Fibroblast of skin of right quadriceps (primary cell): ENCODE measurements at places on chromosomes 1 and 21.

DNA sequence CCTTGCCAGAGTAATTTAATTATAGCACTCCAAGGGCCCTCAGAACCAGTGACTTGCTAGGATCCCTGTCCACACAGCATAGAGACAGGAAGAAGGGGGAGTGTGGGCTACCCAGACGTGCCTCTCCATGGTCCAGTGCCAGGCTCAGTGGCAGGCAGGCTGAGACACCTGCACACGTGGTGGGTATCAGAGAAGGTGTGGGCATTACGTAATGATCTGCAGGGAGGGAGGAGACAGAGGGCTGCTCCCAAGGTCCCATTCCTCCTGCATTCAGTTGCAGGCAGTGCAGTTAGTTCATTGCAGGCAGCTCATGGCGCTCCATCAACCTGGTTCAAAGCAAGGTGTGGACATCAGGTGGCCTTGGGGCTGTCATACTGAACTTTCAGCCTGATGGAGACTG, 49.9 kb downstream of the C8B start:
- no peak for DNase-seq

- DNase-seq, result no peak
Observed at GRCh38 chr1:160363951-160364735, 2.7 kb upstream of the NHLH1 start.

GRCh38 chr1:53792806-53793205, 45.3 kb downstream of the NDC1 start:
- DNase-seq, result no peak

DNA sequence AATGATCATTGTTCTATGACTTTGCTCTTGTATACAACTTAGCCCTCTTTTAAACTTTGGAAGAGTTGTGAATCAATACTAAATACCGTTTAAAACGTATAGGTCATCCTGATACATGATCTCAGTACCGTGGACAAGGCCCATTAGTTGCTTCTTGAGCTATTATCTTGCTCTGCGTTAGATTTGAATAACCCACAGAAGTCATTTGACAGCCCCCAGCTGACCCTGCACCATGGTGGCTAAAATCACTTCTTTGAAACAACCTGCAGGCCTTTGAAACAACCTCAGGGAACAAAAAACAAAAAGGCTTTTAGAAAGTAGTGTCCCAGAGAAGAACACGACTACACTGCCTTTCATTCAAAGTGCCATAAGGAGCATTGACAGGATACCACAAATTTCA, 473.0 kb upstream of the ADGRL2 start:
- DNase-seq, result no peak

DNA sequence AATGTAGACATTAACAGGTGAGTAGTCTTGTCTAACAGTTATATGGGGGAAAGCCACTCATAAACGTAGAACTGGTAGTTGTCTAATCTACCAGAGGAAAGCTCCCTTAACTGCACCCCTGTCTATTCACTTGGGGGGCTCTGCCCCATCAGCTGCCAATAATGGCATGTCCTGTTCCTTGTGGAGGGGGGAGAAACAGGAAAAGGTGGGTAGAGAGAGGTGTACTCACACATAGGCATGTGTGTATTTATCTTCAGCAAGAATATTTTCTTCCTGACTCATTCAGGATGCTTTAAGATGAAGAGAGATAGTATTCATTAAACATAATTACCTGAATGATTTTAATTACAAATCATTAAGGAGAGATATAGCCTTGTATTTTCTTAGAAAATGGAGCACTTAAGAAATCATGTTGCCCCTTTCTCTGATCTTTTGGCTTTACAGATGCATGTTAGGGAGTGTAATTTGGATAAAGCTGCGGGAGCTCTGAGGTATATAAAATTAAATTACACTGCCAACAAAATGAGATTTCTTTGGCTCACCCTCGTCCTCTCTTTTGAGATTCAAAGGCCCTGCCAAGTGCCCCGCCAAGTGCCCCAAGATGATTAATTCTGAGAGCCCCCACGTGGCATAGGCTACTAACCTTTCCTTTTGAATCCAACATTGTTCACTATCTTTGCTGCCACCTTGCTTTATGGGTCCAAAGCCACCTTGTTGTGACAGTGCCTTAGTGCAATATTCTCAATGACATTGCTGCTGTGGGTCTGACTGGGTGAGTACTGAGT, 286.3 kb upstream of the LYPLAL1 start:
- DNase-seq, result no peak

DNA sequence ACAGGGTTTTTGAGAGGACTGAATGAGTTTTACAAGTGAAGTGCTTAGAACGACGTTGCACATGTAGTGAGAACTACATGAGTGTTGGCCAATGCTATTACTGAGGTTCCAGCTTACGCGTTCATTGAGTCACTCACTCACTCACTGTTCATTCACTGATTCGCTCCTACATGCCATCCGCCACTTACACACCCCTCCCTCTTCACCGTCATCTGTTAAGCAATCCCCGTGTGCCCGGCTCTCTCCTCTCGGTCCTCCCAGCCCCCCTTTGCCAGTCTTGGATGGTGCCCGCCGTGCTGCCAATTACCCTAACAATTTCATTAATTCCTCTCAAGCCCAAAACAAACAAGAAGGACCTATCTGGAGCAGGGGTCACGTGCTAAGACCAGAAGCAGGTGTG, 27.3 kb upstream of the EPHA2 start:
- DNase-seq, result peak; percentile 76

- DNase-seq, result no peak
Observed at GRCh38 chr1:33797849-33798248, 66.0 kb upstream of the HMGB4 start.

DNA sequence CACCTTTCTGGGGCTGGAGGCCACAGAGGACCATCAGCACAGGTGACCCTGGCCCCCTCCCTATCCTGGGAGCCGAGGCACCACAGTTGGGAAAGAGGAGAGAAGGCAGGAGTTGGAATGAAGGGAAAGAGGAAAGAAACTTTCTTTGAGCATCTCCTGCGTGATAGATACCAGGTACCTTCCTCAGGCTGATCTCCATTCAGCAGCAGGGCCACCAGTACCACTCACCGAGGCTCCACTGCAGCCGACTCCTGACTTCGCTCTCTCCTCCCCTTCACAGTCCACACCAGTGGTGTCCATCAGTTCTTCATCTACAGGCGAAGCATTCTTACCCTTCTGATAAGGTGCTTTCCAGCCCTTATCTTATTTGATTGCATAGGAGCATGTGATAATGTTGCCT, 55.3 kb downstream of the LGR6 start:
- DNase-seq, result no peak

DNA sequence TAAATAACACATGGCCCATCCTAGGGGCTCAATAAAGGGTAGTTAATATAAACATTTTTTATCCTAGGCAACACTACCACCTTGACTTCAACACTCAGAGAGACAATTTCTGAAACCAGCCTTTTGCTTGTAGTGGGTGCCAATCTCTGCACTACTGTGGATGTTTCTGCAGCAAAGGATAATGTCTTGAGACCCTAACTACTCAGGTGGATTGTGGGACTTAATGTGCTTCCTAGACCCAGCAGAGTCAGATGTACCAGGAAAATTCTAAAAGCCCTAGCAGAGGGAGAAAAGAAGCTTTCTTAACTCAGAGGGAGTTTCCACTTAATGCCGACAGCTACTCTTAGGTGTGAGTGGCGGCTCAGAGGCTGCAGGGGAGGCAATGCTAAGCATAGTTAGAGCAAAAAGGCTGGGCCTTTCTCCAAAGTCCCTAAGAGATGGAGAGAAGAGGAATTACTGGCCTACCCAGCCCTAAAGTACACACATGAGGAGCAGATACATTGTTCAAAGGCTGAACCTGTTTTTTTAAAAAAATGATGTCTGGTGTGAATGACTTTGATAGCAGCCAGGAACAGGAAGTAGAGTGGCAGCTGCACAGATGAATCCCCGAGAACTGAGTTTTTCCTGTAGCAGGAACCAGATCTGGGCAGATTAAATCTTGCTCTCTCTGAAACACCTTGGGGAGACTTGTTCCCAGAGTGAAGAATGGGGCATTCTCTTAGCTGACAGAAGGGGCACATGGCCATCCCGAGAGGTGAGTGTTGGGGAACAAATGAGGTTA, 33.5 kb upstream of the ABCD3 start:
- DNase-seq, result no peak

DNA sequence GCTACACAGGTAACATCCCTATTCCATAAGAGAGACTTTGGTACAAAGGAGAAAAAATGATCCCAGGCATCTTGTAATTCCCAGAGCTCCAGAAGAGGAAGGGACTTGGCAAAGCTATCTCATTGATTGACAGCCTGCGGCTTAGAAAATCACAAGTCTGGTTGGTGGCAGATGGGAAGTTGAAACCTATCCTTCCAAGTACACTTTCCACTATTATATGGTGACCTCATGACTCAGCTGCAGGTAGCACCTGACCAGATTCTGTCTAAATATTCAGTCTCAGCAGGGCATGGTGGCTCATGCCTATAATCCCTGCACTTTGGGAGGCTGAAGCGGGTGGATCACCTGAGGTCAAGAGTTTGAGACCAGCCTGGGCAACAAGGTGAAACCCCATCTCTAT, 89.9 kb downstream of the TIAM1 start:
- no peak for DNase-seq

- DNase-seq, result no peak
Observed at GRCh38 chr1:201594575-201595245, 55.8 kb downstream of the NAV1 start.

GRCh38 chr1:160161965-160162705, 10.7 kb downstream of the ATP1A4 start:
- DNase-seq, result no peak

GRCh38 chr1:177023249-177023648, 141.3 kb downstream of the ASTN1 start:
- no peak for DNase-seq

- DNase-seq, result no peak
Observed at GRCh38 chr1:188355082-188355481, 1526.3 kb downstream of the PLA2G4A start.

DNA sequence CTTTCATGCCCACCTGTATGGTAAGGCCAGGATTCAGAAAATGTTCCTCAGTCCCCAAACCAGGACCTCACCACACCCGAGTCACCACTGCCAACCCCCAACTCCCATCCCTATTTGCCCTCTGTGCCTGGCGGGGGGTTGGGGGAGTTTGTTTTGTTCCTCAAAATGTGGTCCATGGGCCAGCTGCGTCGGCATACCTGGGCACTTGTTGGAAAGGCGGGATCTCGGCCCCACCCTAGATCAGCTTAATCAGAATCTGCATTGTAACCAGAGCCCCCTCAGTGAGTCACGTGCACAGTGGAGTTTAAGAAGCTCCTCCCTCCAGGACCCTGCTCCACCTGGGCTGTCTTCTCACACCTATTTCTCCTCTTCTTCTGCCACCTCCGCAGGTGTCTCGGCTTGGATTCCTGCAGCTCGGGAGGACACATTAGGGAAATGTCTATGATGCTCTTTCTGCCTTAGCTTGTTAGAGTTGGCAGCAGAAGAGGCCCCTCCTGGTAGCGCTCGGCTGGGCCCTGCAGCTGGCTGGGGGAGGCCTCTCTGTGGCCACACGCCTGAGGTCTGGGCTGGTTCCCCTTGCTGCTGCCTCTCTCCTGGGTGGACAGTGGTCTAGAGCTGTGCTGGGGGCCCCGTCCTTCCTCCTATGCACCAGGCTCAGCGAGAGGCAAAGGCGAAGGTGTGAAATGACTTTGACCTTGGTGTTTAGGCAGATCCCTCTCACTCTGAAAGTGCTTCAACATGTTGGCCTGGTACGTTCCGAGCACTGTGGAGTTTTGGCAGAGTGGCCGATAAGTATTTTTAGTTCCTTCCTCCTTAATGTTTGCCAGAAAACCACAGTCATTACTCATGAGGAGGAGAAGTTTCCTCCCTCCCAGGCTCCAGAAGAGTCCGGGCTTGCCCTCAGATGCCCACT, 41.8 kb upstream of the CAMTA1 start:
- peak; percentile 79 for DNase-seq

GRCh38 chr1:36594023-36594422, 111.3 kb upstream of the CSF3R start:
- no peak for DNase-seq

DNA sequence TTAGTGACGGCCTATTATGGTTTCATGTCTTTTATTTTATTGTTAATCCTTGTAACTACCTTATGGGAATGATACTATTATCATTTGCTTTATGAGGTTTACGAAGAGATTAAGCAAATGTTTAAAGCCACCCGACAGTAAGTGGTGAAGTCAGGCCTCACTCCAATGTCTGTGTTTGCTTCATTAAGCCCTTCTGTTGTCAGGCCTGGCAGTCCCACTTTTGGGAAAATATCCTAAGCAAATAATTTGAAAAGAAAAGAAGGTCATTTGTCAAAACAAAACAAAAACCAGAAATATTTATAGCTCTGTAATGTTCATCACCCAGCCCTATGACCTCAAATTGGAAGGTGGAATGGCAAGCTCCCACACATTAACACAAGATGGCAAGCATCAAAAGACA, 40.7 kb upstream of the USP24 start:
- no peak for DNase-seq

GRCh38 chr1:12438349-12438924, 179.6 kb downstream of the DHRS3 start:
- DNase-seq, result no peak

- DNase-seq, result no peak
Observed at GRCh38 chr1:22443332-22443731, 8.3 kb upstream of the ZBTB40 start.

- DNase-seq, result peak; percentile 38
Observed at GRCh38 chr1:50978144-50978851, 8.3 kb downstream of the CDKN2C start.

GRCh38 chr1:160163615-160164014, 12.2 kb downstream of the ATP1A4 start:
- no peak for DNase-seq

DNA sequence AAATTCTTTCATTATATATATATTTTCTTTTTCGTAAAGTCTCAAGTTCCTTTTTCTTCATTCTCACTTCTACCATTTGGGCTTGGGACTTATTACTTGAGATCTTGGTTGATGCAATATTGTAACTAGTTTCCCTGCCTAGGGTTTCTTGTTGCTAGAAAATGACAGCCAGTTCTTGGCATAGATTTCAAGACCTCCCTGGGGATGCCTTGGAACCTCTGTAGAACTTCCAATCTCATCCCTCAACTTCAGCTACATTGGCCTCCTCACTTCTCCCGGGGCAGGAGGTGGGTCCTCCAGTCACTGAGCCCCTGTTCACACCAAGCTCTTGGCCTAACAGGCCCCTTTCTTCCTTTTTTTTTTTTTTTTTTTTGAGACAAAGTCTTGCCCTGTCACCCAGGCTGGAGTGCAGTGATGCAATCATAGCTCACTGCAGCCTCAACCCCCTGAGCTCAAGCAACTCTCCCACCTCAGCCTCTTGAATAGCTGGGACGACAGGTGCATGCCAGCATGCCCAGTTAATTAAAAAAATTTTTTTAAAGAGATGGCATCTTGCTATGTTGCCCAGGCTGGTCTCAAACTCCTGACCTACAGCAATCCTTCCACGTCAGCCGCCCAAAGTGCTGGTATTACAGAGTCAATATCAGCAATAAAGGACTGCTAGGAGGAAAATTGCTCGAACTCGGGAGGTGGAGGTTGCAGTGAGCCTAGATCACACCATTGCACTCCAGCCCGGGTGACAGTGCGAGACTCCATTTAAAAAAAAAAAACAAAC, 33.1 kb downstream of the MAP3K7CL start:
- DNase-seq, result peak; percentile 25

GRCh38 chr1:241215203-241215602, 141.8 kb downstream of the RGS7 start:
- no peak for DNase-seq

GRCh38 chr1:94081566-94082344, 39.2 kb downstream of the ABCA4 start:
- DNase-seq, result peak; percentile 88
